ENCODE measurements at places on chromosomes 12 and 14. TPM values are rescaled to one million over a fixed set of nuclear protein-coding genes. Genes with fewer than 3 reads are reported as not detected.

VWF gene
- polyA plus RNA-seq, result not detected

ZC3H14 gene
- 70.5 TPM for polyA plus RNA-seq

CNTN1 gene
- polyA plus RNA-seq, result 101 TPM

CSRNP2 gene
- 114 TPM for polyA plus RNA-seq

TNFRSF1A gene
- 4.5 TPM for polyA plus RNA-seq

PLBD1 gene
- not detected for polyA plus RNA-seq

CLEC4D gene
- not detected for polyA plus RNA-seq

P3H3 gene
- polyA plus RNA-seq, result 66.1 TPM

PMEL gene
- polyA plus RNA-seq, result not detected

CMKLR1 gene
- polyA plus RNA-seq, result 0.06 TPM

RILPL1 gene
- polyA plus RNA-seq, result 1.4 TPM

ARHGEF25 gene
- polyA plus RNA-seq, result 12.9 TPM

EXOC3L4 gene
- not detected for polyA plus RNA-seq

SMAGP gene
- not detected for polyA plus RNA-seq

MGP gene
- not detected for polyA plus RNA-seq

RNASE4 gene
- not detected for polyA plus RNA-seq

COL2A1 gene
- polyA plus RNA-seq, result 1.2 TPM

SMCO2 gene
- polyA plus RNA-seq, result 2.4 TPM

AQP2 gene
- not detected for polyA plus RNA-seq

WSCD2 gene
- polyA plus RNA-seq, result 7.8 TPM

AKAP3 gene
- polyA plus RNA-seq, result 1.6 TPM

EPYC gene
- polyA plus RNA-seq, result not detected

KRT85 gene
- not detected for polyA plus RNA-seq

LUM gene
- 0.20 TPM for polyA plus RNA-seq

FLRT2 gene
- polyA plus RNA-seq, result 5.1 TPM

OR10G2 gene
- polyA plus RNA-seq, result not detected

HIF1A gene
- 68.3 TPM for polyA plus RNA-seq

LMNTD1 gene
- polyA plus RNA-seq, result not detected

CLEC7A gene
- not detected for polyA plus RNA-seq

AMHR2 gene
- polyA plus RNA-seq, result not detected

SYT1 gene
- 103 TPM for polyA plus RNA-seq

OR6C75 gene
- polyA plus RNA-seq, result not detected

CCDC175 gene
- not detected for polyA plus RNA-seq

ACOT2 gene
- 0.66 TPM for polyA plus RNA-seq

FAM186B gene
- not detected for polyA plus RNA-seq

PRB2 gene
- polyA plus RNA-seq, result not detected

LMO3 gene
- 42.8 TPM for polyA plus RNA-seq

WASHC3 gene
- polyA plus RNA-seq, result 65.9 TPM

PRPF39 gene
- polyA plus RNA-seq, result 137 TPM

GLT1D1 gene
- polyA plus RNA-seq, result 3.9 TPM

KRT4 gene
- not detected for polyA plus RNA-seq

ACOT6 gene
- polyA plus RNA-seq, result not detected

BDKRB1 gene
- not detected for polyA plus RNA-seq

ANO4 gene
- 11.1 TPM for polyA plus RNA-seq

BDKRB2 gene
- not detected for polyA plus RNA-seq

OAS1 gene
- not detected for polyA plus RNA-seq

SERPINA12 gene
- polyA plus RNA-seq, result not detected

OTX2 gene
- 3.2 TPM for polyA plus RNA-seq

CTSG gene
- polyA plus RNA-seq, result not detected

FGF23 gene
- not detected for polyA plus RNA-seq

CD4 gene
- polyA plus RNA-seq, result not detected

SPX gene
- polyA plus RNA-seq, result not detected
